ENCODE measurements at places on chromosomes 11 and 22.

GRCh38 chr11:110161061-110161460, 67.9 kb downstream of the ZC3H12C start:
- no peak for DNase-seq

DNA sequence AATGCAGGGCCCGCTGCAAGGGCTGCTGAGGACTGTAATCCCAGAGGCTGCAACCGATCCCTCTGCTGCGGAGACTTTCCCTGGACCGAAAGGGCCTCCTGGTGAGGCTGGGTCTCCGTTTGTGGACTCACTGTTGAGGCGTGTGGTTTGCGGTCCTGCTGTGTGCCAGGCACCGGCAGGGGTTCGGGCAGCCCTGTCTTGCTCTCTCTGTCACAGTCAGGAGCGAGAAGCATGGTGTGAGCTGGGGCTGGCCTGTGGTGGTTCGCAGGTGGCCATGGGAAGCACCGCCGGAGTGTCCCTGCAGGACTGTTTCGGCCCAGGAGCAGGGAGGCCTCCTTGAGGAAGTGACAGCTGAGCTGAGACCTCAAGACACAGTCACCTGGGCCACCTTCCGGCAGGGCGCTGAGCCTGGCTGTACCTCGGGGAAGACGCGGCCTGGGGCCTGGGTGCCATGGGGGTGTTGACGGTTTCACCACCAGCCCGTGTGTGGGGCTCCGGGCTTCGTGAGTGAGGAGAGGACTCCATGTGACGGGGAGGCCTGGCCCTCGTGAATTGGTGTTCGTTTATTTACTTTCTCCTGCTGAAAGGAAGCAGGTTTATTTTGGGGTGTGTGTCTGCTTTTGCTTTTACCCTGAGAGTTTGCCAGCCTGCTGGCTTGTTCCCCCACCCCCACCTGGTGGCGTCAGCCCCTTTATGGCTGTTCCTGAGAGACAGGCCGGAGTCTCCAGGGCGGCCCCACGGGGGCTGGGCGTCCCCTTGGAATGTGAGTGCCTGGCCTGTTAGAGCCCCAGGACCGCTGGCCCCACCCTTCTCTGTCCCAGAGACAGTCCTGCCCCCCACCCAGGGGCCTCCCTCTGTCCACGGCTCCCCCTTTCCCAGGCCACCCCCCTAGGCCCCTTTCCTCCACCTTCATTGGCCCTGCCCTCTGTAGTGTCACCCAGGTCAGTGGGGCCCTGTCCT, 122.5 kb downstream of the KCNQ1OT1 start:
- no peak for DNase-seq

DNA sequence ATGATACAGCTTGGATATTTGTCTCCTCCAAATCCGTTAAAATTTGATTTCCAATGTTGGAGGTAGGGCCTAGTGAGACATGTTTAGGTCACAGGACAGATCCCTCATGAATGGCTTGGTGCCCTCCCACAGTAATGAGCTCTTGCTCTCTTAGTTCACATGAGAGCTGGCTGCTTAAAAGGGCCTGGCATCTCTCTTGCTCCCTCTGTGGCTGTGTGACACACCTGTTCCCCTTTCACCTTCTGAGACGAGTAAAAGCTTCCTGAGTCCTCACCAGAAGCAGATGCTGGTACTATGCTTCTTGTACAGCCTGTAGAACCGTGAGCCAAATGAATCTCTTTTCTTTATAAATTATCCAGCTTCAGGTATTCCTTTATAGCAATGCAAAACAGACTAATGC, 3.5 kb downstream of the VPS37C start:
- no peak for DNase-seq

- no peak for DNase-seq
Measured at GRCh38 chr22:39283322-39284141, 35.9 kb downstream of the RPL3 start.

GRCh38 chr11:134701564-134702165, 289.6 kb upstream of the B3GAT1 start:
- DNase-seq: no peak

- DNase-seq: no peak
Measured at GRCh38 chr22:47055921-47056320, 293.5 kb downstream of the TBC1D22A start.

DNA sequence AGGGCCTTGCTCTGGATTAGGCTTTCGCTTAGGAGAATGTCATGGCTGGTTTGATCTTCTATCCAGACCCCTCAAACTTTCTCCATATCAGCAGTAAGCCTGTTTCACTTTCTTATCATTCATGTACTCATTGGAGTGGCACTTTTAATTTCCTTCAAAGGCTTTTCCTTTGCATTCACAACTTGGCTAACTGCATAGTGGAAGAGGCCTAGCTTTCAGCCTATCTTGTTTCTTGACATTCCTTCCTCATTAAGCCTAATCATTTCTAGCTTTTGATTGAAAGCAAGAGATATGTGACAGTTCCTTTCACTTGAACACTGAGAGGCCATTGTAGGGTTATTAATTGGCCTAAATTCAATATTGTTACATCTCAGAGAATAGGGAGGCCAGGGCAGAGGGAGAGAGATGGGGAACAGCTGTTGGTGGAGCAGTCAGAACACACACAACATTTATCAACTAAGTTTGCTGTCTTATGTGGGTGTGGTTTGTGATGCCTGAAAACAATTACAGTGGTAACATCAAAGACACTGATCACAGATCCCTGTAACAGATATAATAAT, 37.7 kb upstream of the APOBEC3A start:
- no peak for DNase-seq

DNA sequence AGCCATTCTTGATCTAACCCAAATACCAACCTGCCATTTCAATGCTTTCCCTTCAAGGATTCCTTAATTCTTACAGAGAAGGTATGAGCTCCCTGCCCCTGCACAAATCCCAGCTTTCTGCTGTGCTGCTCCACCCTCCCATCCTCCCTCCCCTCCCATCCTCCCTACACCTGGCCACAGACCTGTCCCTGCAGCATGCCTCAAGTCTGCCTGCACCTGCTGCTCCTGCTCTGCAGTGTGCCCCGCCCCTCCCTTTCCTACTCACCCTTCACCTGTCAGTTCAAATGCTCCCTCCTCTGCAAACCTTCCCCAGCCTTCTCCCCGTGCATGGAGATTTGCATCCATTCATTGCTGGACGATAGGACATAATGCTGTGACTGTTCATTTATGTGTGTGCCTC, 139.9 kb upstream of the NARS2 start:
- DNase-seq: no peak

GRCh38 chr11:5556596-5557188, 8.4 kb upstream of the OR52H1 start:
- DNase-seq: no peak

- no peak for DNase-seq
Measured at GRCh38 chr11:90246468-90246867, 23.6 kb upstream of the CHORDC1 start.

GRCh38 chr11:110655967-110656366, 56.3 kb downstream of the ARHGAP20 start:
- no peak for DNase-seq

DNA sequence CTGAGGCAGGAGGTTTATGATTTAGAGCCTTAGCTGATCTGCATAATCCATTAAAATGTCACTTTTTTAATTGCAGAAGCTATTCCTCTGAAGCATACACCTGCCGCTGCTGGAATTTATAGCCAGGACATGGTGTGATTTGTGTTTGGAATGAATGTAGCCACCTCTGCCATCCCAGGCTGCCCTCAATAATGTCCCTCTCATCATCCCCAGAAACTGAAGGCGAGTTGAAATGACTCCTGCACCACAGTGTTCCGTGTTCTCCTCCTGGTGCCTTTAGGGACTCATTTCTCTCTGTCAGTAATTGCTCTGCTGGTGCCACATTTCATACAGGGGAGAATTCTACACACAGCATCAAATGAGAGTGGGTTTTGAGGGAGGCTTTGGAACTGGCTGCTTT, 191.0 kb downstream of the C11orf91 start:
- no peak for DNase-seq

GRCh38 chr11:115111066-115111465, 393.1 kb downstream of the CADM1 start:
- DNase-seq: no peak

DNA sequence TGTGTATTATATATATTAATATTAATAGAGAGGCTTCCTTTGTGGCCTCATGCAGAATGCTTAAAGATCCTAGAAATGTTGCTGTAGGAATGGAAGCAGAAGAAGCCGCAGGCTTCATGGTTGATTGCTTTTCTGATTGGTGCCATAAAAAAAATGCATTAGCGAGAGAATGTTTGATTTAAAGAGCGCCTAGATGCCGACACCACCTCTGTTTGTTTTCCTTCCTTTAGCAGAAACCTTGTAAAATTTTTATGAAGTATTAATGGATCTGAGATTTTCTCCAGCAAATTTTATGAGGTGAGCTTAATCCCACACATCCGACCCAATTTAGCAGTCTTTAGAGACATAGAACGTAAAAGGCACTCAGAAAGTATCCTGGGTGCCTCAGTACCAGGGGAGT, 587.5 kb downstream of the NTM start:
- no peak for DNase-seq

DNA sequence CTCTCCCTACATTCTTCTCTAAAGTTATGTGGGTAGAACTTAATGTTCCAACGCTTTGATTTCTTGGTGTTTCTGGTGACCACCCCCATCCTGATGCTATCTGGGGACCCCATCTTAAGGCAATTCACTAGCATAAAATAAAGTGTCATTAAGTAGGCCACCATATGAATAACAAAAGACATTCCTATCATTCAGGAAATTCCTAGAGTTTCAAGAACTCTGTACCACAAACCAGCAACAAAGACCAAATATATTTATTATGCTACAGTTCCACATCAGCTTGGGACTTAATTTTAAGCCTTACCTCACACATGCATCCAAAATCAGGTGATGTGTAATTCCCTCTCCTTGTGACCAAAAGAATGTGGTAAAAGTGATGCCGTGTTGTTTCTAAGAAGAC, 254.6 kb upstream of the LRRC4C start:
- no peak for DNase-seq

DNA sequence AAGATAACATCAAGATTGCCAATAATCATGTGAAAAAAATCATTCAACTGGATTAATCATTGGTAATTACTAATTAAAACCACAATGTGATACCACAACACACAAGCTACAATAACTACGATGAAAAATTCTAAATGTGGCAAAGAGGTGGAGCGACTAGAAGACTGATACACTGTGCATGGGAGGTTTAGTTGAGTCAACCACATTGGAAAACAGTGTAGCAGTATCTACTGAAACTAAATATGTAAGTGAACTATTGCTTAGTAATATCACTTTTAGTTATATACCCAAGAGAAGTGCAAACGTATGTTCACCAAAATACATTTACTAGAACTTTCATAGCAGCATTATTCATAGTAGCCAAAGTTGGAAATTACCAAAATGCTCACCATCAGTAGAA, 359.9 kb downstream of the ETS1 start:
- no peak for DNase-seq

DNA sequence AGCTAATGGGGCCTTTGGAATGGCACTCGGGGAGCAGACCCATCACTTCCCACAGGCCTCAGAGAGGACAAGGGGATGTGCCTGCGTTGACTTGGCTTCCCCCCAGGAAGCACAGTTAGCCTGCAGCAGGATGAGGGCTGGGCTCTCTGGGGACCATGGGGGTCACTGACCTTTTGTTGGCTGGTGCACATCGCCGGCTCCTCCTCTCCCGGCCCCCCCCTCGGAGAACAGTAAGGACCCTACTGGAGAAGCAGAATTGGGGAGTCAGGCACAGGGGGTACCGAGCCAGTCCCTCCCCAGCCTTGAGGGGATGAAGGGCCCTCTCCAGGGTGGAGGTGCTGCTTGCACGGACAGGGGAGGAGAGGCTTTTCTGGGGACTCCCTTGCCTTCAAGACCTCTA, 32.8 kb downstream of the NRXN2 start:
- DNase-seq: no peak

GRCh38 chr11:77278595-77279506, 22.6 kb downstream of the GDPD4 start:
- DNase-seq: no peak

Data from retinal pigment epithelial cell (primary cell).